ENCODE measurements at places on chromosomes 7 and 10. TPM values are rescaled to one million over a fixed set of nuclear protein-coding genes. Genes with fewer than 3 reads are reported as not detected.

DPP6 gene
- not detected for total RNA-seq

AKR1B15 gene
- total RNA-seq = not detected

EIF5AL1 gene
- total RNA-seq = 0.14 TPM

DNA sequence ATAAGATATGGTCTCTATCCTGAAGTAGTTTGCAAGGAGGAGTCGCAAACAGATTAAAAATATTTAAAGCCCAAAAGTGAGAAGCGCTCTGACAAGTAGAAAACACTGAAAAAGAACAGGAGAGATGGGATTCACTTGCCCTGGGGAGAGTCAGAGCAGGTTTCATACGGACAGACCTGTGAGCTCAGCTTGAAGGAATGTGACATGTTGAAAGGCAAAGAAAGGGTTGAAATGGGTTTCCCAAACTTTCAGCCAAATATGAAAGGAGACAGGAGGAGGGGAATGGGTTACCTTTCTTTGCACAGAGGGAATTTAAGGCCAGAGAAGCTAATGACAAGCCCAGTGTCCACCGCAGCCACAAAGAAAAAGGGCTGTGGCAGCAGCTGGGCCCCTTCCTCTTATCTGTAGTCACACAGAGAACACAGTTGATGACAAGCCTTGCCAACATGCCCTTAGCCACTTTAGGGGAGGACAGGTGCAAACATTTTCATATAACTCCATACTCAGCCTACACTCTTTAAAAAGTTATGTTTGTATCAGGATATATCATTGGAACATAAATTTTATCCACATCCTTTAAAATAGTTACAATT is 14.9 kb downstream of the HOXA1 start:
- no peaks in the 10 kb centered on the region for H3K36me3 ChIP-seq
- no peak for DNase-seq
- H3K27ac ChIP-seq = no peak overlapping the region
- no peaks in the 10 kb centered on the region for H3K4me1 ChIP-seq

GRCh38 chr10:9305018-9305655 is 1250.6 kb downstream of the GATA3 start:
- H3K27me3 ChIP-seq = no peaks in the 10 kb centered on the region
- no peak overlapping the region for H3K4me3 ChIP-seq
- no peaks in the 10 kb centered on the region for H3K4me1 ChIP-seq
- DNase-seq = no peak
- no peaks in the 10 kb centered on the region for H3K36me3 ChIP-seq

DNA sequence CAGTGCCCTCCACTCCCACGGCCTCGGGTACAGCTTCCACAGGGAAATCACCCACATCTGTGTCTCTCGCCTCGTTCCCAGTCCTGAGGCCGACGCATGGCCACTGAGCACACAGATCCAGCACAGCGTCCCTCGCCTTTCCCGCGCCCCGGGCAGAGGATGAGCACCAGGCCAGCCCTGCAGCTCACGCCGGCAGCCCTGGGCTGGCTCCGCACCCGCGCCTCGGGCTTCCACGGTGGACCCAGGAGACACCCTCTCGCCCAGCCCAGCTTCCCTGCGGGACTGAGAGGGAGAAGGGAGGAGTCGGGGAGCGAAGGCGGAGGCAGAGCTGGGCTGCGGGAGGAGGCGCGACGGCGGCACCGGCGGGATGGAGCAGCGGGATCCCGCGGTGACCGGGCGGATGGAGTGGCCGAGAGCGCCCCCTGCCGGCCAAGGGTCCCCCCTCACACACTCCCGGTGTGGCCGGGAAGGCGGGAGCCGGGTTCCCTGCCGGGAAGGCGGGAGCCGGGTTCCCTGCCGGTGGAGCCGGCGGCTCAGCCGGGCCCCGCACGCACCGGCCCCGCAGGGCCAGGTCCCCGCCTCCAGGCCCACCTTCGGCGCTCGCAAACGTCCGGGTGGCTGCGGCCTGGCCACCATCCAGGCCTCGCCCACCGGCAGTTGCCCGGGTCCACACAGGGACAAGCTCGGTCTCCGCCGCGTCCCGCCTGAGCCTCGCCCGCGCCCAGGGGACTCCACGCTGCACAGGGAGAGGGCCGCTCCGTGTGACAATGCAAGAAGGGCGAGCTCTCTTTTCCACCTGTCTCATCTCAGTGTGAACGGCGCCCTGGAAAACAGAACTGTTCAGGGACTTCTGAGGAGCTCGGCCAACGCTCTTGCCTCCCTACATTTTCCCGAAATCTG is 110.3 kb upstream of the LANCL2 start:
- H3K27ac ChIP-seq = no peak overlapping the region
- peaks cover 18% of the 10 kb centered on the region for H3K4me1 ChIP-seq
- H3K36me3 ChIP-seq = no peaks in the 10 kb centered on the region
- peak; percentile 40 for DNase-seq
- H3K27me3 ChIP-seq = peaks cover 41% of the 10 kb centered on the region
- H3K4me3 ChIP-seq = peak overlapping the region; percentile 55

DNA sequence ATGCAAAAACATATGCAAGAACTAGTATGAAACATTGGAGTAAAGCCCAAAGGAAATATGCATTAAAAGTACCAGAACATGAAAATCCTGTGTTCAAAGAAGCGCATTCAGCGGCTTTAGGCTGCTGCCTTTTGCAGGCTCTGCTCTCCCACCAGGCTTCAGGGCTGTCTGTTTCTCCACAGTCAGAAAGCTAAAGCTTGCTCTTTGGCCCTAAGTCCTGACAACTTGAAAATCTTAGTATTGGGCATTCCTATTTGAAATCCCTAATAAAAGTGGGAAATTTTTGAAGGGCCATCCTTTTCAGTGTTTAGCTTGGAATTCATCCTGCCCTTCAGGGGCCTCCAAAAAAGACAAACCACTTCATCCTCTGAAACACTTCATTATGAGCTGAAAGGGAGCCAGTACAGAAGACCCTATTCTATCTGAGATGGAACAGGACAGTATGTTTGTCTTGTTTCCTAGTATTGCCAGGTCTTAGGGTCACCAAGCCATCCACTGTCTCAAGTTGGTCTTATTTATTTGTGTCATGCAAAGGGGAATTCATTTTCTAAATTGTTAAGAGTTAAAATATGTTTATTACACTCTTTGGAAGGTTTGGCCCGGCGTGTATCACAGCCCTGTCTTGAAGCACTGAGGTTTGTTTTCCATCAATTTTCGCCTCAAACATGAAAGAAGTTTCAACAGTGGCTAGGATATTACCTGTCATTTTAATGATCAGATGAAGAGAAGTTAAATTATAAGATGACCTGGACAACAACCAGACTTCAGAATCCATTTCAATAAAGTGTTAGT is 326.3 kb upstream of the BMPER start:
- H3K36me3 ChIP-seq = no peaks in the 10 kb centered on the region
- no peak for DNase-seq
- no peaks in the 10 kb centered on the region for H3K27me3 ChIP-seq
- H3K4me1 ChIP-seq = no peaks in the 10 kb centered on the region

DNA sequence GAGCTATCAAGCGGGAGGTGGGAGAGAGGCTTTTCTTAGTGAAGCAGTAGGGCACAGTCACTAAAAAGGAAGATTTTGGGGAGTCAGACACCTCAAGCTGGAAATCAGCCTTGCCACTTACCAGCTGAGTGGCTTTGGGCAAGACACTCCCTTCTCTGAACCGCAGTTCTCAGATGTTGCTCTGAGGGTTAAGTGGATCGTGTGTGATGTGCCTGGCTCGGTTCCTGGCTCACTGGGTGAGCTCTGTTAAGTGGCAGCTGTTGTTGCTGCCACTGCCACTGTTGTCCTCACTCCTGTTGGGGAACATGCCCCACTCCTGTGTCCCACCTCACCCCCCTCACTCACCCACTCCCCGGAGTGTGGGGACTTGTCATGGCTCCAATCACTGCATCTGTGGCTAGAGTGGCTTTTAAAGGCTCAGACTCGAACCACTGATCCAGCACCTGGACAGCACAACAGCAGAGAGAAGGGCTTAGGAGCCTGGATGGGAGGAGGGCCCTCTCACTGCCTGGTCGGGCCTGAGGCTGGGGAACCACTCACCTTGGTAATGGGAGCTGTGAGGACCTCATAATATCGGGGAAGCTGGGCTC is 20.0 kb downstream of the PYROXD2 start:
- no peak overlapping the region for H3K27ac ChIP-seq
- H3K36me3 ChIP-seq = peaks cover 10% of the 10 kb centered on the region
- H3K4me1 ChIP-seq = peaks cover 25% of the 10 kb centered on the region
- DNase-seq = no peak
- H3K4me3 ChIP-seq = no peak overlapping the region
- no peaks in the 10 kb centered on the region for H3K27me3 ChIP-seq

Data from CD4-positive, alpha-beta T cell (primary cell).